Thyroid gland (tissue), 4 donors: ENCODE measurements at places on chromosomes 4 and X. TPM values are rescaled to one million over a fixed set of nuclear protein-coding genes. Genes with fewer than 3 reads are reported as not detected.
A peak's percentile ranks its signal among the peaks of the same experiment; 100 is the strongest.

DNA sequence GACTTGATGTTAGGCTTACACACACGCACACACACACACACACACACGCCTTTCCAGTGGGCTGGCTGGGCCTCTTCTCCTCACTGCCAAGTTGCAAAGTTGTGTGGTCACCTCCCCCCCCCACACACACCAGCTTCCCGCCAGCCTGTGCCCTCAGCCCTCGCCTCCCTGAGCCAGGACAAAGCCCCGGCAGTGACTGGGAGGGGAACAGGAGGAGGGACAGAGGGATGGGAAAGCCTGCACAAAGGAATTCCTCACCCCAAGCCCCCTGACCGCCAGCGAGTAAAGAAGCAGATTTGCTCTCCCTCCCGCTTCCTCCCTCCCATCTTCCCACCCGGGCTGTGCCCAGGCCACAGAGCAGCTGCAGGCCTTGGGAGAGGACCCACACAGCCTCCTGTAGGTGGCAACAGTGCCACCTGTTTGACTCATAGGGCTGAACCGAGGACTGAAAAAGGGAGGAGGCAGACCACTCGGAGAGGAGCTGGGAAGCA is at the start of gene GDPD2:
TSS of gene GDPD2 (plus strand) at position 464 of the 491 bp plus-strand sequence. CDS start 1,671 bp downstream, outside the sequence.
- H3K4me3 ChIP-seq: no peak within 1 kb of the TSS
- H3K27ac ChIP-seq: no peak within 1 kb of the TSS
- peak; percentile 44 for DNase-seq

- no peak overlapping the region for H3K27ac ChIP-seq
- no peaks in the 10 kb centered on the region for H3K27me3 ChIP-seq
- H3K4me3 ChIP-seq: no peak overlapping the region
- H3K4me1 ChIP-seq: no peaks in the 10 kb centered on the region
- no peaks in the 10 kb centered on the region for H3K36me3 ChIP-seq
- DNase-seq: no peak
Observed at GRCh38 chr4:28378109-28378830, 1517.6 kb downstream of the STIM2 start.

GRCh38 chr4:60016971-60017370 is 1183.2 kb upstream of the ADGRL3 start:
- no peak overlapping the region for H3K27ac ChIP-seq
- no peak for DNase-seq
- H3K36me3 ChIP-seq: no peaks in the 10 kb centered on the region
- no peak overlapping the region for H3K4me3 ChIP-seq

The SRPK3 gene
- not detected for total RNA-seq

The SOX3 gene
- total RNA-seq: not detected

The PRR32 gene
- total RNA-seq: not detected
